ENCODE measurements at places on chromosomes 6 and 20.
A peak's percentile ranks its signal among the peaks of the same experiment; 100 is the strongest.

- DNase-seq, result peak; percentile 83
- peak overlapping the region; percentile 28 for H3K4me3 ChIP-seq
- H3K36me3 ChIP-seq, result no peaks in the 10 kb centered on the region
- H3K27ac ChIP-seq, result no peak overlapping the region
- H3K27me3 ChIP-seq, result no peaks in the 10 kb centered on the region
Observed at GRCh38 chr20:48620507-48621375, 207.1 kb downstream of the PREX1 start.

DNA sequence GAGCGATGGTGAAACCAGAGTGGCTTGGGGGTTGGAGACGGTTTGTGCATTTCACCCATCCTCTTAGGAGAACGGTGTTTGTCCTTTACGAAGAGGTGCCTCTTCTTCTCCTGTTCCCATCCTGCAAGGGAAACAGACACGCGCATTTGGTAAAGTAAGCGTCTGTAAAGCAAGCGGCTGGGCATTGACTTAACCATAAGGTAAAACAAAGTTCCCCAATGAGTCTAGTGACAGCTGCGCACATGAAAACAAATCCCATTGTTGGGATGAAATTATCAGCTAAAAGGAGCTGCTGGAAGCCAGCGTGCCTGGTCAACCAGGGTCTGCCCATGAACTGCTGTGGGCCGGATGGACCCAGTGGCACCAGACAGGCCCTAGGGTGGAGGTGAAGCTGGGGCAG lies 5.8 kb downstream of the BHLHE23 start:
- no peak for DNase-seq
- peaks cover 11% of the 10 kb centered on the region for H3K27me3 ChIP-seq
- H3K4me1 ChIP-seq, result no peaks in the 10 kb centered on the region
- H3K36me3 ChIP-seq, result no peaks in the 10 kb centered on the region
- H3K27ac ChIP-seq, result no peak overlapping the region

DNA sequence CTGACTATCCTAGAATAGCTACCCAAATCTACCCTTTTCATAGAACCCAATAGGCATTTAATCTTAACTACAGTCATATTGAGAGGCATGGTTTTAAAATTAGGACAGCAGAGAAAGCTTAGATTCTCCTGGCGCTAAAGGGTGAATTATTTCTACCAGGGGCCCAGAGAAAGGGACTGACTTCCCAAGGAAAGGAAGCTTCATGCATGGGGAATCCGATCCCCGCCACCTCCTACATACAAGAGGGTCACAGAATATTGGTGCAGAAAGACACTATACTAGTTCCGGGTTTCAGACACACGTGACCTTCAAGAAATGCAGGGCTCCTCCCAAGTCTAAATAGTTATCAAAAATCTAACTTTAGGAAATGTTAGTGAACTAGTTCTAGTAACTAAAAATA lies 130.9 kb downstream of the PRKN start:
- H3K4me1 ChIP-seq, result no peaks in the 10 kb centered on the region
- H3K27me3 ChIP-seq, result no peaks in the 10 kb centered on the region
- no peak overlapping the region for H3K4me3 ChIP-seq
- no peak overlapping the region for H3K27ac ChIP-seq
- DNase-seq, result no peak

DNA sequence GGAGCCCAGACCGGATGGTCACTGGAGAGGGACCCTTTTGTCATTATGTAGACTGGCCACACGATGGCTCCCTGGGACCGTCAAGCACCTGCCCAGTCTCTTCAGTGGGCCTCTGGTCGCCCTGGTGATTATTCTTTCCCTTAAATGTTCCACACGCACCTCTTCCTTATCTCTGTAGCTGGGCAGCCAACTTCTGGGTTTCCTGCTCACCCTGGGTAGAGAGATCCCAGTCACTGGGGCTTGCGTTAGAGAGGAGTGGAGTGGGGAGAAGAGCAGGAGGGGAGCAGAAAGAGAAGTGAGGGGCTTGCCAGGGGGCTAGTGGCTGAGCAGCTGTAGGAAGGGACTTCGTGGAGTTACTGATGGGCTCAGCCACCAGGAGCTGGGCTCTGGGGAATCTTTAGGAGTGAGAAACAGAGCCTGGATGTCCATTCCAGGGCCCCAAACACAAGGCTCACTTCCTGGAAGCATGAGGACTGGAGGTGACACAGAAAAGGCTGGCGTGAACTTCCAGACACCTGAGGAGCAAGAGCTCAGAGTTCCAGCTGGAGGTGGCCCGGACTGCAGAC lies 150.1 kb downstream of the DHX35 start:
- H3K27me3 ChIP-seq, result peaks cover 4% of the 10 kb centered on the region
- H3K4me3 ChIP-seq, result no peak overlapping the region
- no peak overlapping the region for H3K27ac ChIP-seq

DNA sequence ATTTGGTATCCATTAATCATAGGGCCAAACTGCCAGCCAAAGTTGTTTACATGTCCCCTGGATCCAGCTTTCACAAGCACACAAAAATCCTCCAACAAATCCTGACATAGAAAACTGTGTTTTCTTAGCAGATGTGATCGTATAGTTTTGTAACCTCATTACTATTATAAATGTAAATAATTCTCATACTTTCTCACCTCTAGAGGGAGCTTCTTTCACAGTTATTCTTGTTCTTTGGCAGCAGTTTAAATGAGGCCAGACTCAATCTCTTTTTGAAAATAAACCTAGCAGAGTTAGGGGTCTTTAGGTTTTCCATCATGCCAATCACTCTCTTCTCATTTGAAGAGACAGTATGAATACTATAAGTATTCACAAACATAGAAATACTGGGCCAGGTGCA lies 17.0 kb upstream of the ZNF318 start:
- H3K36me3 ChIP-seq, result no peaks in the 10 kb centered on the region
- no peak overlapping the region for H3K27ac ChIP-seq
- no peaks in the 10 kb centered on the region for H3K4me1 ChIP-seq
- no peak overlapping the region for H3K4me3 ChIP-seq

DNA sequence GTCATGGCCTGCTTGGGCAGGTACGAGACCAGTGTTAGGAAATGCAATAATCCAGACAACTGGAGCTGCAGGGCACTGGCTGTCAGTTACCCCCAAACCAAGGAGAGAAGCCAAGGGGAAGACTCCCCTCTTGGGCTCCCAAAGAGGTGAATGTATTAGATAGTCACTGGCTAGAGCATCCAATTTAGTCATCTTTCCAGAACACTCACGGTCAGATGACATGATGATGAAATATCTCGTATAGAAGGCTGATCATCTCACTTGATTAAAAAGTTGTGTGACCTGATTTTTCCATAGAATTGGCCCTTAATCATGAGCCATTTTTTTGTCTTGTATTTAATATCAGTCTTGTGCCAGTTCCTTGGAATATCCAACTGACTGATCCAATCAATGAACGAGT lies 40.7 kb downstream of the SLC22A3 start:
- H3K4me1 ChIP-seq, result peaks cover 6% of the 10 kb centered on the region
- no peaks in the 10 kb centered on the region for H3K27me3 ChIP-seq
- no peak for DNase-seq
- H3K27ac ChIP-seq, result no peak overlapping the region

DNA sequence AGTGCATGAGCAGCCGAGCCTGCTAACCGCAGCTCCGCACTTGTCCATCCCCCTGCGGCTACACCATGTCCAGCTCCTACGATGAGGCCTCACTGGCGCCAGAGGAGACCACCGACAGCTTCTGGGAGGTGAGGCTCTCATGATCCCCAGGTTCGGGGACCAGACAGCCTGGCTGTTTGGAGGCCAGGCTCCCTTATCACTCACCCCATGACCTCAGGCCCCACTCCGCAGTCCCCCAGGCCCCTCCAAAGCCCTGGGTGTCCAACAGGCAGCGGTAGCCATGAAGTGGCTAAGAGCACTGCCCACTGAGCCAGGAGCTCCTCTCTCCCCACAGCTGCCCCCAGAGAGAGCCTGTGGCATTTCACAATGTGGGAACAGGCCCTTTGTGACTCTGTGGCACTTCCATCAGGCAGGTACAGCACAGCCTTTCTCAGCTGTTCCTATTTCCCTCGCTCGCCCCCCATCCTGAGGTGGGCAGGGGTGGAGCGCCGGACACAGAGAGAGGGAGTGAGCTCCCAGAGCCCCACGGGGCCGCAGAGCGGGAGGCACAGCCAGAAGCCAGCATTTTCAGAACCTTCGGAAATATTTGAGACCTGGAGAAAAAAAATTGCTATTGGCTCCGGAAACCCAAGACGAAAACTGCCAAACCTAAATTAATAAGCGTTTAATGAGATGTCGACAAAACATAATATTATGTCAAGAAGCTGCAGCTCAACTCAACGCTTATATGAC lies 29.7 kb downstream of the SPDEF start:
- H3K27ac ChIP-seq, result no peak overlapping the region
- no peak for DNase-seq
- no peak overlapping the region for H3K4me3 ChIP-seq
- peaks cover 7% of the 10 kb centered on the region for H3K4me1 ChIP-seq
- no peaks in the 10 kb centered on the region for H3K27me3 ChIP-seq

DNA sequence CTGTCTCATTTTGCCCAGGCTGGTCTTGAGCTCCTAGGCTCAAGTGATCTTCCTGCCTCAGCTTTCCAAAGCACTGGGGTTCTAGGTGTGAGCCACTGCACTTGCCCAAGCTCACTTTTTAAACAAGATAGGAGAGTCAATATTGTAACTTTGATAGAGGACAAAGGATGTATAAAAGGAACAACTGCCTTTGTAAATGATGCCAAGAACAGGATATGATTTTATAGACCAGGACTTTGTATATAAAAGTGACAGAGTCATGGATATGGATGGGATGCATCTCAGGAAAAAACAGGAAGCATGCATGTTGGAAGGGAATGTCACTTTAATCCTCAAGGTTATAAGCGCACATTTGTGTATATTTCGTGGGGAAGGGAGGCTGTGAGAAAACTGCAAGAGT lies 338.4 kb downstream of the PRL start:
- no peak for DNase-seq
- H3K27me3 ChIP-seq, result no peaks in the 10 kb centered on the region
- H3K36me3 ChIP-seq, result no peaks in the 10 kb centered on the region
- H3K4me1 ChIP-seq, result no peaks in the 10 kb centered on the region
- H3K4me3 ChIP-seq, result no peak overlapping the region

DNA sequence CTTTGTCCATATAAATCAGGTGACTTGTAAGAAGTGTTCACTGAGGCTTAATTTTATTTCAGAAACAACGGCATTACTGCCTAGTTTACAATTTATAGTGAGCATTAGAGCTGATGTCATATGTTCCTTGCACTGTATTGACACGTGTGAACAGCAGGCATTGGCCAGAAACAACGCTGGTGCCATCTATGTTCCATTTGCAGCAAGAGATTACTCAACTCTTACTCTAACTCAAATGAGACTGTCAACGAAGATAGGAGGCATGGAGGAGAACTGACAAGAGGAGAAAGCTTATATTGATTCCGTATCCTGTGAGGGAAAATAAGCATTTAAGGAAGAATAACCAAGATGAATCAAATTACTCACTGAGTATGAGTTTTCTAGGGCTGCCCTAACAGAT lies 48.4 kb downstream of the MTFR2 start:
- H3K4me3 ChIP-seq, result no peak overlapping the region
- no peaks in the 10 kb centered on the region for H3K4me1 ChIP-seq
- no peak for DNase-seq
- no peaks in the 10 kb centered on the region for H3K27me3 ChIP-seq
- H3K27ac ChIP-seq, result no peak overlapping the region
- no peaks in the 10 kb centered on the region for H3K36me3 ChIP-seq

DNA sequence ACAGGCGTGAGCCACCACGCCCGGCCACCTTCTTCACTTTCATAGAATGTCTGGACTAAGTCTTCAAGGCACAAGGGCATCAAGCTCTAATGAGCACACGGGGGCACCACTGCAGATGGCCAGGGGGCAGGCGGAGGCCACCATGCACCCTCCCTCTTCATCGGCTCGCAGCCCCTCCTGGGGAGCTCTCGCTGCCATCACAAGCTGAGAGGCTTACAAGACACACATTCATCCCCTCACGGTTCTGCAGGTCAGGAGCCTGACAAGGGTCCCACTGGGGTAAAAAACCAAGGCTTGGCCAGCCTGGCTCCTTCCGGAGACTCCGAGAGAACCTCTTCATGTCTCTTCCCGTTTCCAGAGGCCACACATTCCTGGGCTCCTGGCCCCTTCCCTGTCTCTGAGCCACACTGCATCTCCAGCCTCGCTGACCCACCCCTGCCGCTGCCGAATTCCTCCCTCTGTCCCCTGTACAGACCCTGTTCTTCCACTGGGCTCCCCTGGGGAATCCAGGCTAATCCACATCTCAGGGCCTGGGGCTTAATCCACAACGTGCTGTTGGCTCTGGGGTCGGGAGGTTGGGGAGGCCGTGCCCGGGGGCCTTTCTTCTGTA lies 19.8 kb downstream of the DLL1 start:
- no peaks in the 10 kb centered on the region for H3K27me3 ChIP-seq
- no peak for DNase-seq
- no peaks in the 10 kb centered on the region for H3K36me3 ChIP-seq

- H3K36me3 ChIP-seq, result no peaks in the 10 kb centered on the region
- H3K4me1 ChIP-seq, result no peaks in the 10 kb centered on the region
- DNase-seq, result no peak
- no peaks in the 10 kb centered on the region for H3K27me3 ChIP-seq
- H3K27ac ChIP-seq, result no peak overlapping the region
Observed at GRCh38 chr6:16080204-16080603, 48.7 kb upstream of the MYLIP start.

DNA sequence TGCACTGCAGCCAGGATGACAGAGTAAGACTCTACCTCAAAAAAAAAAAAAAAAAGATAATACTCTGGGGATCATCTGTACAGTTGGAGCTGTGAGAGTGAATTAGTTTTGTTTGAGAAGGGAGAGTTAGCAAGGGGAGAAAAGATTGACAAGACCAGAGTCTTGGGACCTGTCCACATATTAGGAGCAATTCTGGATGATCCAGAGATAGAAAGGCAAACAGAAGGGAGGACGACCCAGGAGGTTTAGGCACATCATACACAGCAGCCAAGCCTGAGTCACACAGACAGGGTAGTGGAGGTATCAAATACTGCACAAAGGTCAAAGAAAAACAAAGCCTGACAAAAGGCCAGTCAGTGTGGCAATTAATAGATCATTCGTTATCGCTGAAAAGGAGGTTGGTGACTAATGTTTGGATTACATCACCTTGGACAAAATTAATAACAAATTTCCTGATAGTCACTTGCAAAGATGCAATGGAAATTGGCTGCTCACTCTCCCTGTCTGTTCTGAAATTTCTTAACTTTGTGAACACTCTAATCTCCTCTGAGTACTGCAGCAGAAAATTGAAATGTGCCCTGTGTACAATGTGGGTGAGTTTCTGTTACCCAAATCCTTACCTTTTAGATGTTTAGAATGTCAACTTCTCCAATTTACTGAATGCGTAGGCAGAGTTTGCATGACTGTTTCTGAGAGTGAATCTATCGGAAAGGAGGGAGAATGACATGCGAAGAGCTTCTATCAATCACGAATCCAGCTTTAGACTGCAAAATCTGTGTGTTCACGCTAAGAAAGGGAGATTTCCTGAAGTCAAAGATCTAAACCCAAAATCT lies 105.4 kb downstream of the TSHZ2 start:
- DNase-seq, result no peak
- H3K27ac ChIP-seq, result peak overlapping the region; percentile 88
- no peak overlapping the region for H3K4me3 ChIP-seq
- H3K36me3 ChIP-seq, result no peaks in the 10 kb centered on the region
- H3K27me3 ChIP-seq, result no peaks in the 10 kb centered on the region
